ENCODE measurements at places on chromosomes 1 and 21.

DNA sequence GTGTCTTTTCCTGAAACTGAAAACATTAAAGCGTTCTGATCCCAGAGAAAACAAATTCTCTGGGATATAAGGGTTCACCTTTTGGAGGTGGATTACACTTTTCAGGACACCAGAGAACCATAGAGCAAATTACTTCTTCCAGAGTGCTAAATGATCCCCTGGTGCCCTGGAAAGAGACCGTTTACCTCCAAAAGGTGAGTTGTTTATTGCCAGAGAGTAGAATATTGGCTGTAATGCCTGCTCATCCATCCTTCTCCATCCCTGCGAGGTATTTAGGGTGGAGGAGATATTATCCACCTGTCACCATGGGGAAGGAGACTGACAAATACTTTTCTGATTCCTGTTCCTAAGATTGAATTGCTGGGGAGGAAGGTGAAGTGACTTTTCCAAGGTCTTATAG is 30.4 kb downstream of the PBX1 start:
- no peak for DNase-seq

GRCh38 chr1:42130061-42130660 is 23.0 kb upstream of the GUCA2B start:
- no peak for DNase-seq

DNA sequence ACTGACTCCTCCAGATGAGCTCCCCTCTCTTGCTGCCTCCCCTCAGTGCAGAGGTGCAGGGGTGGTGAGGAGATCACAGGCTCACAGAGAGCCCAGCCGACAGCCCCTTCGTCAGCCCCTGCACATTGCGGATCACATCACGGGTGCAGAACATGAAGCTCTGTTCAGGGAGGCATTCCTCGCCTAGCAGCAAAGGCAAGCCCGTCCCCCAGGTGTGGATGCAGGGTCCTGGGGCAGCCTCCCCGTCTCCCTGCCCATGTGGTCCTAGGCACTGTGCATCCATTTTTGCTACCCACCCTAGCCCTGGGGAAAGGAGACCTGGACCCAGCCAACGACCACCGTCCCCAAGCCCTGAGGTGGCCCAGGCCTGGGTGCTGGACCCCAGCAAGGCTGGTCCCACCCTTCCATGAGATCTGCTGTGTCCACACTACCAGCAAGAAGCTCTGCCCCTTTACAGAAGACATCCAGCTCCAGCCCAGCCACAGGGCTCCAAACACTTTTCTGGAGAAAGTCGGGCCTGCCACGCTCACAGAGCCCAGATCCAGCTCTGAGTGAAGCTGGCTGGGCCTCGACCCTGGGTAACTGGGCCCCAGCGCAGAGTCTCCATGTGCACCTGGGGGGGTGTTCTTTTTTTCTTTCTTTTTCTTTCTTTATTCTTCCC is 248.7 kb downstream of the NPHP4 start:
- peak; percentile 43 for DNase-seq

GRCh38 chr1:84643183-84643582 is 47.1 kb downstream of the SSX2IP start:
- DNase-seq = no peak

DNA sequence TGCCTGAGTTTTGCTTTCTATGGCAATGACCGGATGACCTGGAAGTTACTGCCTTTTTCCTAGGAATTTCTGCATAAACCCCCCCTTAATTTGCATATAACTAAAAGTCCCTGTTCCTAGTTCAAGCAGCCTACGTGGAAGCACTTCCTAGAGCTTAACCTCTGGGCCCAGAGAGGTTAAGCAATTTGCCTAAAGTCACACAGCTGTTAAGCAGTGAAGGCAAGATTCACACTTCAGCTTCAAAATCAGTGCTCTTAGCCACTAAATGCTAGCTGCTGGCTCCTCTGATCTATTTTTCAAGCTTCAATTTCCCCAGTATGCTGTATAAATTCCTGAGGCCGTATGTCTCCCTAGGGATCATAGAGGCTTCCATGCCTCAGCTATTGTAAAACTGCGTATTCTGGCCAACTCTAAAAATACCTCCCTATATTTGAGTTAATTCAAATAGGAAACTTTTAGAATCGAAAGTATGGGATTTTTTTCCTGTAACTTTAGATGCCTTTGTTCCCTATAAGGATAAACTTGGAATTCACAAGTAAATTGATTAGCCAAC is 53.1 kb upstream of the CD5L start:
- no peak for DNase-seq

DNA sequence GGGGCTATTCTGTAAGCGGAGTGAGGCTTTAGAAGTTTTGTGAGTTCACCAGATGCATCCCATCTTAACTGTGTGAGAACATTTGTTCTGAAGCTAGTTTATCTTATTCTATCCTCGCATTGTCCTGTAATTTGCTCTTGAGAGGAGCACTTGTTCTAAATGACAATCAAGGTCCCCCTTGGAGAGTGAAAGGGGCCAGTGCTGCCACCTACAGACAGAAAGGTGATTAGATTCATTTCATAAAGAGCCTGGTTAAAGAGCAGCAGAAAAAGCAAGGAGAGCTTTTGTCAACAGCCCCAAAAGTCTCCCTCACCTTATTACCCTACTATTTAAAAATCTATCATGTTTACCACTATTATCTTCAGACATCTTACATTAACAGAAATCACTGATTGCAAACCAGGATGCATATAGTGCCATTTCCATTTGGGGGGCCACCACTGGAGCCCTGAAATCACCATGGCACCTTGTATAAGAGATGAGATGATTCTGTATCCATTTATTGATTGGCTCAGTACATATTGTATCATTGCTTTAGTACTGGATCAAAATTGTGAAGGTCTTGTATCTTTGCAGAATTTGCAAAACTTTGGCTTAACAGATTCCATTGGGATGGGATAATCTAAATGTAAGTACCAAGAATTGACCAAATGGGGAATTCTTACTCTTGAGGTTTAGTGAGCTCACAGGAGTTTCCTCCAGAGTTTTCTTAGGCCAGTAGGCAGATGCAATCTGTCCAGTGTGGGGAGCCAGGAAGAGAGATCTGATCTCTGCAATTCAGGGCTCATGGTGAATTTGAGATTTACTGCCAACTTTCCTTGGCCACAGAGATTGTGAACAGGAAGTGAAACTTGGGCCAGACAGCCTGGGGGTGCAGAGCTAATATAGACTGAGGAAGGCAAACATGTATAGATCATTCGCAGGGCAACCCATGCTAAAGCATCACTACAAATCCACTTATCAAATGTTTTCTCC is 64.3 kb upstream of the TRABD2B start:
- DNase-seq = no peak

- DNase-seq = no peak
These were observed at the start of gene CCDC190 for GRCh38 chr1:162861101-162861500. Gene CCDC190 (minus strand): TSS chr1:162861175. CDS start chr1:162859646, 1,529 bp downstream.

- no peak for DNase-seq
These were observed 841 bp downstream of the SNX27 start for GRCh38 chr1:151612501-151613281.

- DNase-seq = no peak
These were observed 41.0 kb downstream of the MEGF6 start for GRCh38 chr1:3570066-3570986.

DNA sequence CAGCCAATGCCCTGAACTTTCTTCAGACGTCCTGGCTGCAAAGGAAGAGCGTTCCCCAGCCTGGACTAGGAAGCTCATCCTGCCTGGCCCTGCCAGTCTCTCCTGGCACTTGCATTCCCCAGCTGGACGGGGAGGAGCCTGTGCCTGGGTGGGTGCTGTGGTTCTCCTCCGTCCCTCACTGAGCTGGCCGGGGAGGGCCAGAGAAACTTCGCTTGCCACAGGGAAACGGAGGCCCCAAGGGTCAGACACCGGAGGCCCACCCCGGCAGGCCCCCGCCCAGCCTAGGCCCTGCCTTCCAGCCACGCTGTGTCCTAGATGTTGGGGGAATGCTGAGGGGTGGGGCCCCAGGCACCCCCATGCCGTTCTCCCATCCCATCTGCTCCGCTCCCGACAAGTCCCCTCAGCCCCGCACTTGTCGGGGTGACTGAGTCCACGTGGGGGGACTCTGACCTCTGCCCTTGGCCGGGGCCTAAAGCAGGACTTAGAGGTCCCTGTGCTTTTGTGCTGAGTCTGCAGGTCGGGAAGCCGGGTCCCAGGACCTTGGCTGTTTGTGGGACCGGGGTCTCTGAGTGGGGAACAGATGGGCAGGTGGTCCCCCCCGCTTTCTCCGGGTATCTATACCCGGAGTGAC is 4.8 kb downstream of the FTCD start:
- peak; percentile 54 for DNase-seq

- DNase-seq = no peak
These were observed 275.0 kb downstream of the AKT3 start for GRCh38 chr1:243575070-243575469.

- DNase-seq = no peak
These were observed 13.4 kb downstream of the CFAP74 start for GRCh38 chr1:1990222-1990621.

DNA sequence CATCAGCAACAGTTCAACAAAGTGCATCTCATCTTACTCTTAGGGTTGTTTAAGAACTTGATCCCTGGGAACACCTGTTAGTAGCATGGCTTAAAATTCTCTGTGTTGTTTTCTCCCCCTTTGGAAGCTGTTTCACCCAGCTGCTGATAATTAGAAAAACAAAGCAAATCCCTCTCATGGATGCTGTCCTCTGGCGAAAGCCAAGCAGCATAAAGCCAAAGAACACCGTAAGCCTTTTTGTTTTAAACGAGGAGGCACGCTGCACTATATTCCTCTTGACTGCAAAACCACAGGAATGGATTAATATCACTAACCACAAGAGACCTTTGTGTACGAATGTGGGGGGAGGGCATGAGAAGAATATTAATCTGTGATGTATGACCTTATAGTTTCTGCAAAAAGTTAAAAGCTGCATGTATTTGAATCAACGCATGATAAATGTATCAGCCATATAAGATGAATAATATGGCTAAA is 923.2 kb downstream of the LTN1 start:
- no peak for DNase-seq

GRCh38 chr1:80926531-80926930 is 874.2 kb upstream of the ADGRL2 start:
- no peak for DNase-seq

DNA sequence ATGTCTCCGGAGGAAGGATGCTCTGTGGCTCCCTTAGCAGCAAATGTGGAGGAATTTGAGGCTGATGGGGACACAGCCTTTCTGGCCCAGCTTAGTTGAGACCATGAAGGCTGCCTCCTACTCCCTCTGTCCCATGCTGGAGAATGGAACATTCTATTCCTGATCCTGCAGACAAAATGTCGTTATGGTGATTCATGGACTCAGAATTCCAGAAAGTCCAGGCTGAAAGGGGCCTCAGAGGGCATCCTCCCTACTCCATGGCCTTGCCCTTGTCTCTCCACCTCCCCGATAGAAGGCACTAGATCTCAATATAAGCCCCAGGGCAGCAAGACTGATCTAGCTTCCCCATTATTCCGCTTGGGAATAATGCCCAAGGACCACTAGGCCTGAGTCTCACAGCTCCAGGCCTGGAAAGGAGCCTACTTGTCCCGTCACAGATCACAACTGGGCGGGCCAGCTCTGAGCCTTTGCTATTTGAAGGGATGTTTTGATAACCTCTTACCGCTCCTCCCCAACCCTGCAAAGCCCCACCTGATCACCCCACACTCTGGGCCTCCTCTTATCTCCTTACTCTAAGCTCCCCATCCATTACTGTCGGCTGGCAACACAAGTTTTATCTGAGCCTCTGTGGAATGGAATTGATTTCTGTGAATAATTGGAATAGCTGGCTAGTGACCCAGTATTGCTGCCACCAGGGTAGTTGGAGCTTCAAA is 52.8 kb upstream of the TRABD2B start:
- DNase-seq = no peak

DNA sequence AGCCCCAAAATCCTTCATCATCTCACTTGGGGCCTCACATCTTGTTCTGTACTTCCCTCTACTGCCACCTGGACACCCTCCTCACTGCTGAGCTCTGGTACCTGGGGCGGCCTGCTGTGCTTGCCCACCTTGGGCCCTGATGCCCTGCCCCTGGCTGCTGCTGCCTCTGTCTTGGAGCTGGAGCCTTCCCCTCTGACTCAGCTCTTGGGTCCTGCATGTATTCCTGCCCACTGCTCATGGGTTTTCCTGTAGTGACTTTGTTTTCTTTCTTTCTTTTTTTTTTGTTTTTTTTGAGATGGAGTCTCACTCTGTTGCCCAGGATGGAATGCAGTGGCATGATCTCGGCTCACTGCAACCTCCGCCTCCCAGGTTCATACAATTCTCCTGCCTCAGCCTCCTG is 37.5 kb downstream of the TRAPPC10 start:
- no peak for DNase-seq

GRCh38 chr1:156464335-156464734 is 36.2 kb downstream of the MEF2D start:
- DNase-seq = no peak

- DNase-seq = peak; percentile 30
These were observed 6.1 kb upstream of the GATAD2B start for GRCh38 chr1:153928791-153929341.

Data from activated effector memory CD4-positive, alpha-beta T cell treated with anti-CD3 and anti-CD28 coated beads, Interleukin-2, amount 50 U/mL, for 16 hours (primary cell).